Stimulated activated CD8-positive, alpha-beta memory T cell treated with anti-CD3 and anti-CD28 coated beads, Interleukin-7, amount 100 ng/mL, for 24 hours (primary cell): ENCODE measurements at places on chromosomes 7 and 10.

- DNase-seq: no peak
Observed at GRCh38 chr7:139798221-139798620, 20.4 kb upstream of the HIPK2 start.

GRCh38 chr7:51980812-51981211, 664.2 kb upstream of the COBL start:
- no peak for DNase-seq

GRCh38 chr10:36248304-36248981, 606.3 kb upstream of the FZD8 start:
- DNase-seq: no peak

- no peak for DNase-seq
Observed at GRCh38 chr10:73433538-73433867, at the start of gene MSS51. TSS of gene MSS51 (minus strand) at chr10:73433561. CDS start at chr10:73428284, 5,277 bp downstream.

GRCh38 chr7:146366938-146367337, 250.3 kb downstream of the CNTNAP2 start:
- DNase-seq: no peak

- no peak for DNase-seq
Observed at GRCh38 chr7:276230-276835, 13.6 kb upstream of the FOXL3 start.

GRCh38 chr7:100372256-100372655, 1.0 kb upstream of the PILRA start:
- DNase-seq: no peak

DNA sequence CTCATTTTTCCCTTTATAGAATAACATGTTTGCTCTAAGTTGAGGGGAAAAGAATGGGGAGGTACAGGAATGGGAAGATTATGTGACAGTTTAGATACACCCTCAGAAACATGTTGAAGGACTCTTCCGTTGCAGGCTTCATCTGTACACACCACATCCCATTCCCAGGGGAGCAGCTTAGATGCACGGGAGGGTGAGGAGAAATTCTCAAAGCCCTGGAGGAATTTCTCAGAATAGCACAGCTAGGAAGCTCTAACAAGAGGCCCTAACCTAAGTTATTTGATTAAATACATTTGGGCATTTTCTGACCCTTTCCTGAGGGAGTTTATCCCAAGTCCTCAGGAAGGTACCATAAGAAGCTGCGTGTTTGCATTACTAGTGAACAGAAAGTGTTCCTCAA, 660.2 kb upstream of the IGFBP3 start:
- no peak for DNase-seq

DNA sequence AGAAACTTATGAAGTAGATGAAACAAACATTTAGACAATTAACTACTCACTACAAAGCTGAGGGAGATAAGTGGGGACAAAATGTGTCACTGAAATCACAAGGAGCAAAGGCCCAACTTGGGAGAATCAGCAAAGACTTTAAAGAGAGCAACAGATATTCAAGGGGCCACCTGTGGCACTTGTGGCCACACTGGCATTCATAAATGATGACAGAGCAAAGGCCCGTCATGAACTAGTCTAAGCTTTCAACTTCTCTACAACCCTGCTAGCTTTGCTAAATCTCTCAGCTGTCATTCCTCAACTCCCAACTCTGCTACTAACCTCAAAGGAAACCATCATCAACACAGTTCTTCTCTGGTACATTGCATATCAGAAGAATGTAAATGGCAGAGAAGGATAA, 178.4 kb downstream of the CPEB3 start:
- no peak for DNase-seq
